ENCODE measurements at places on chromosomes 4 and X.

DNA sequence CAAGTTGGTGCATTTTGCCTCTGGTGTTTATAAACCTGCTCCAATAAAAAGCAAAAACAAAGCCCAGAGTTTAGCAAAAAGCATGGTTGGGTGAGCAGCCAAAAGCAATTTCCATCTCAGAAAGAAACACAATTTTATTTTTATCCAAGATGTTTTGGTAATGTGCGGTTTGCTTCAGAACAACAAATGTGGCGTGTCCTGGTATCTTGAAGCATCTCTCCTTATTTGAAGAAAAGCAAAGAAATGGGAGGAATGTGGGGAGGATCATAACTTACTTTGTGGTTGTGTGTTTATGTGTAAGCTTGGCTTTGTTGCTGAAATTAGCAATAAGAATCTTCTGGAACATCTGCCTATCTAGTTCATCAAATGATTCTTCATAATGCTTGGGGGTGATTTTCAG is 88.3 kb upstream of the DDX3X start:
- DNase-seq, result no peak

DNA sequence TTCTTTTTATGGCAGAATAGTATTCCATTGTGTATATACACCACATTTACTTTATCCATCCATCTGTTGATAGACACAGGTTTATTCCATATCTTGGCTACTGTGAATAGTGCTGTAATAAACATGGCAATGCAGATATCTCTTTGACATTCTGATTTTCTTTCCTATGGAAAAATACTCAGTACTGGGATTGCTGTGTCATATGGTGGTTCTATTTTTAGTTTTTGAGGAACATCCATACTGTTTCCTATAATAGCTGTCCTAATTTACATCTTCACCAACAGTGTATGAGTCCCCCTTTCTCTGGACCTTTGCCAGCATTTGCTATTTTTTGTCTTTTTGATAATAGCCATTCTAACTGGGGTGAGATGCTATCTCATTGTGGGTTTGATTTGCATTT is 73.5 kb downstream of the GPAT3 start:
- no peak for DNase-seq

- no peak for DNase-seq
These were observed 306.5 kb upstream of the LDB2 start for GRCh38 chr4:17204908-17205307.

GRCh38 chrX:1321674-1322073 is 14.9 kb upstream of the IL3RA start:
- no peak for DNase-seq

DNA sequence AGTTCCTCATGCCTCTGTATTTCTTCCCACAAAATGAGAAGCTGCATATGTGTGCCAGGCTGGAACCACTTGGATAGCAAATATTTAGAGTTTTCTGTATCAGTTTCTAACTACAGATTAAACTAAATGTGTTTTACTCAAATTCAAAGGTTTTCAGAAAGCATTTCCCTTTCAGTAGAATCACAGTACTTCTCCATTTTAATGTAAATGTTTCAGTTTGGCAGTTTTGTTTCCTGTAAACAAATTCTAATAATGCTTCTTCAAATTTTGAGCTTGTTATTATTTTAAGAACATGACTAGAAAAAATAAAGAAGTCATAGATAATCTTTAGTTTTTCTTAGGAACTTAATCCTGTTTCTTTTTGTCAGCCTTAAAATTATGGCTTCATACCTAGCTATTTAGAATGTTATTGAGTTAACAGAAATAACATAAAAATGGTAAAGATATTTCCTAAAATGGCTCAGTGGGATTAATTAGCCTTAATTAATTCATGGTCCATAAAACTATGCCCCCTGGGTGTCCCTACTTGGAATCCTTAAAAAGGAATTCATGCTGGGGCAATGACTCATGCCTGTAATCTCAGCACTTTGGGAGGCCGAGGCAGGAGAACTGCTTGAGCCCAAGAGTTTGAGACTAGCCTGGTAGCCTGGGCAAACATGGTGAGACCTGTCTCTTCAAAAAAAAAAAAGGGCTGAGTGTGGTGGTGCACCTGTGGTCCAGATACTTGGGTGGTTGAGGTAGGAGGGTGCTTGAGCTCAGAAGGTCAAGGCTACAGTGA is 83.8 kb upstream of the GPR34 start:
- DNase-seq, result no peak

- DNase-seq, result no peak
These were observed 45.3 kb upstream of the ZMAT1 start for GRCh38 chrX:101977106-101977505.

- no peak for DNase-seq
These were observed 50.3 kb downstream of the USP26 start for GRCh38 chrX:133046601-133047000.

GRCh38 chr4:14272206-14272605 is 644.7 kb upstream of the BOD1L1 start:
- no peak for DNase-seq

- no peak for DNase-seq
These were observed 74.1 kb downstream of the EVC start for GRCh38 chr4:5784960-5785611.

GRCh38 chrX:124231451-124231759 is 101.1 kb upstream of the TEX13D start:
- no peak for DNase-seq

DNA sequence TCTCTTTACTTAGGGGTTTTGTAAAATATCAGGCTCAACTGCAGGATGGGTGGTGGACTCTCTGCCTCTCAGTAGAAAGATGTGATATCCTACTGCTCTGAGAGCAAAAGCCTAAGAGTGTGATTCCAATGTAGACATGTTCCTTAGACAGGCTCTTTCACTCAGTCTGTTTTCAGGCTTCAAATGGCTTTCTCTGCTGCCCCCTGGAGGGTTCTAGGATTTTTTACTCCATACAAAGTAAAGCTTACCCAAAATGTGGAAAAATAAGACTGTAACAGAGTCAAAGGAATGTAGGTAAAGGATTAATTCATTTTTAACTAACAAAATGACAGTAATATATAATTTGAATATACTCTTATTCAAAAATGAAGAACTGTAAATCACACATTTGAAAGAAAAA is 32.1 kb downstream of the ZGRF1 start:
- peak; percentile 45 for DNase-seq

- DNase-seq, result no peak
These were observed 761.8 kb downstream of the FAM133A start for GRCh38 chrX:94435799-94436198.

DNA sequence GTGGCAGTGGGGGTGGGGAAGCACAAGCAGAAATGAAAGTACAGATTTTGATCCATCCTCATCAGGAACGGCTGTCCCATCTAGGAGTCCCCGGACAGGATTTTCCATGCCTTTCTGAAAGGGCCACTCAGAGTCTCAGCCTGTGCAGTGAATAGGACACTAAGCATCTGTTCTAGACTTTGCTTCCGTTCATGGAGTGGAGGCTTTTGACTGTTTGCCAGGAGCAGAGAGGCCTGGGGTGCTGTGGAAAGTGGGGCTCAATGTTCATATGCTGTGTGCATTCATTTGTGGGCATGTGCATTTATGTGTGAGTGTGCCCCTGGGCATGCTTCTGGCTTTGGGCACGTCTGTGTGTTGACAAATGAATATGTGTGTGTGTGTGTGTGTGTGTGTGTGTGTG is 25.6 kb upstream of the MAMLD1 start:
- no peak for DNase-seq

GRCh38 chrX:8413279-8413678 is 51.4 kb upstream of the VCX3B start:
- DNase-seq, result no peak

DNA sequence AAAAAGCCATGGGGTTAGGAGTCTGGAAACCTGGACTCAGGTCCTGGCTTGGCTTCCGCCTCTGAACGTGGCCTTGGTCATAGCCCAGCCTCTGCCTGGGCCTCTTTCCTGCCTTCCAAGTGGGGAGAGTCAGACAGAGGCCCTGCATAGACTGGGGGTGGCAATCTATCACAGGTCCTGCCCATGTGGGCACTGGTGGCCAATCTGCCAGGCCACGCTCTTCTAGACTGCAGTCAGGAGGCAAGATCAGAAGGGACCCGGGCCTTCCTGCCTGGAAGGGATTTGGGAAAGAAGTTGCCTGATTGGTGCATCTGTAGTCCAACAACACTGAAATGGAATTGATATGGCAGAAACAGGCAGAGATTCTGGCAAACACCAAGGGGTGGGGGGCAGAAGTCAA is 46.1 kb downstream of the CNGA2 start:
- DNase-seq, result no peak

Measured in stimulated activated CD4-positive, alpha-beta T cell treated with anti-CD3 and anti-CD28 coated beads, Interleukin-2, amount 100 ng/mL, for 24 hours (primary cell).